Stomach (tissue), 19 donors: ENCODE measurements at places on chromosomes 11 and 22.

GRCh38 chr22:29704528-29705285 is 15.1 kb upstream of the CABP7 start:
- peaks cover 15% of the 10 kb centered on the region for H3K4me1 ChIP-seq
- H3K27me3 ChIP-seq: no peaks in the 10 kb centered on the region
- DNase-seq: peak; percentile 90
- no peaks in the 10 kb centered on the region for H3K36me3 ChIP-seq

DNA sequence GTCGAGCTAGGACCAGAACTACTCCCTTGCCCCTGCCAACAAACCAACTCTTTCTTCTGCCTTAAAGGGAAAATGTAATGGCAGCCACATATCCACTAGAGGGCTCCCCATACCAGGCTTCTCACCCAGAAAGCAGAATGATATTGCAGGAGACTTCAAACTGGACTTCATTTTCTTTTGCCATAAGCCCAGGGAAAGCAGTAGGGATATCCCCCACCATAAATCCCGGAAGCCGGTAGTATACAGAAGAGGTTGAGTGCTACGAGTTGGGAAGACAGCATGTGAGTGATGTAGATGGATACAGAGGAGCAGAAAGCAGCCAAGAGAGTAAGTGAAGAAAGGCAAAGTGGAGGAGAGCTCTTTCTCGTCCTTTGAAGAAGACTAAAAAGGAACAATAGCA is 12.1 kb downstream of the PLAAT5 start:
- no peaks in the 10 kb centered on the region for H3K4me1 ChIP-seq
- peak; percentile 88 for DNase-seq
- H3K36me3 ChIP-seq: no peaks in the 10 kb centered on the region
- no peaks in the 10 kb centered on the region for H3K27me3 ChIP-seq
- no peak overlapping the region for H3K27ac ChIP-seq

DNA sequence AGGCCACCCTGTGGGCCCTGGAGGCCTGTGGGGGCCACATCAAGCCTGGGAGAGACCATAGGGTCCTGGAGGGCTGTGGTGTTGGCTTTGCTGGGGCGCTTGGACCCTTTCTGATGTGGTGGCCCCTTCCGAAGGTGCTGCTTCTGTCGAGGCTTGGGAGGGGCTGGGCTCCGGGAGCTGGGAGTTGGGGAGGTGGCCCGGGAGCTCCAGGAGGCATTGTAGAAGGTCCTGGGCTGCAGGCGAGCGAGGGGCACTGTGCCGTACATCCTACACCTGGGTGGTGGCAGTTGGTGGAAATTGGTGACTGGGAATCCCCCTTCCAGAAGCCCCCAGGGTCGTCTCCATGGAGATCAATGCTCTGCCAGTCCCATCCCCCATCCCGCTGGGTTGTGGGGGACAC is 2.6 kb downstream of the PLA2G3 start:
- H3K4me1 ChIP-seq: no peaks in the 10 kb centered on the region
- DNase-seq: no peak
- peaks cover 9% of the 10 kb centered on the region for H3K27me3 ChIP-seq
- H3K27ac ChIP-seq: no peak overlapping the region
- H3K4me3 ChIP-seq: no peak overlapping the region

DNA sequence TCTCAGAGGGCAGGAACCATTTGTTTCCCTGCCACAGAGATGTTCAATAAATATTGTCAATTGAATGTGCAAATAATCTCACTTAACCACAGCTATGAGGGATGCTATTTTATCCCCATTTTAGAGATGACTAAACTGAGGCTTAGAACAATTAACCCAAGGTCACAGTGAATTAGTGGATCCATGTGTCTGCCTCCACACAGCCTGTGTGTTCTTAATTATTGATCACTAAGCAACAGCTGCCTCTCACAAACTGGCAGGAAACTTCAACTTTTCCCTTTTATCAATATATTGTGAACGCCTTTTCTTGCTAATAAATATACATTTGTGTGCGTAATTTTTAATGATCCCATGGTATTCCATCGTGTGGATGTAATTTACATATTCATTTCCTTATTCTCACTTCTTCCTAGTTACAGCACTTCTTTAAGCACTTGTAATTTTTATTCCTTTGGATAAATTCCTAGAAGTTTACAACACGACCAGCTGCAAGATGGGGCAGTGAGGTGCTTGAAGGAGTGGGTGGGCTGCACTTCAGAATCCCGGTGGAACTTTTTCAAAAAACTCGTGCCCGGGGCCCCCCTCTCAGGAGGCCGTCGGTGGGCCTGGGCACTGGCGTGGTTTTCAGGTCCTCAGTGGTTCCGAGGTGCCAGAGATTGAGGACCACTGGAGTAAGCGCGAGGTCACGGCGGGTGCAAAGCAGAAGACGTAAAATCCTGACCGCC is 915 bp upstream of the SREBF2 start:
- peaks cover 48% of the 10 kb centered on the region for H3K4me1 ChIP-seq
- peak overlapping the region; percentile 98 for H3K27ac ChIP-seq
- peak overlapping the region; percentile 97 for H3K4me3 ChIP-seq
- H3K27me3 ChIP-seq: no peaks in the 10 kb centered on the region
- peaks cover 14% of the 10 kb centered on the region for H3K36me3 ChIP-seq

DNA sequence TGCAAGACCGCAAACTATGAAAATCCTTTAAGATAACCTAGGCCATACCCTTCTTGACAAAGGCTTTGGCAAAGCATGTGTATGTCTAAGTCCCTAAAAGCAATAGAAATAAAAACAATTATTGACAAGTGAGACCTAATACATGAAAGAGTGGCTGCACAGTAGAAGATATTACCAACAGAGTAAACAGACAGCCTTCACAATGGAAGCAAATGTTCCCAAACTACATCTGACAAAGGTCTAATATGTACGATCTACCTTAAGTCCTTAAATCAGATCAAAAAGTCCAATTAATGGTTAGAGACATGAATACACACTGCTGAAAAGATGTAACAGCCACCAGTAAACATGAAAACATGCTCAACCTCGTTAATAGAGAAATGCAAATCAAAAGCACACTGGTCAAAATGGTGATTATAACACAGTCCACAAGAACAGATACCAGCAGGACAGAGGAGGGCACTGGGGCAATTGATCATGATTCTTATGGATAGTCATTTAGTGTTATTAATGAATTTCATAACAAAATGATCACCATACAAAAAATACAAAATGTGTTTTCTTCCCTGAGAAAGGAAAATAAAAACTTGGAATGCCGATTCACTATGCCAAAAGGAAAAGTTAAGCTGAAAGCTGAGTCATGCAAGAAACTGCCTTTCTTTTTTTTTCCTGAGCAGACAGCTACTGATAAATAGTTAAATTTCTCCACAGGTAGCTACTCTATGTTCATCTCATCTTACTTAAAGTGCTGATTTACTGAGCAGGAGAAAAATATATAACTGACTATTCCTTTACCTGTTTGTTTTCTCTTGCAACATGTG is 102.6 kb upstream of the VPREB1 start:
- peaks cover 51% of the 10 kb centered on the region for H3K27me3 ChIP-seq
- no peak overlapping the region for H3K27ac ChIP-seq
- DNase-seq: no peak

- H3K36me3 ChIP-seq: no peaks in the 10 kb centered on the region
- H3K4me3 ChIP-seq: no peak overlapping the region
- H3K4me1 ChIP-seq: peaks cover 12% of the 10 kb centered on the region
- no peak for DNase-seq
- H3K27me3 ChIP-seq: no peaks in the 10 kb centered on the region
Measured at GRCh38 chr11:126390272-126390867, 34.9 kb downstream of the ST3GAL4 start.
